SK-N-SH treated with all-trans-retinoic acid at 6 μM for 48 hours (cell line): ENCODE measurements at places on chromosomes 16 and 17.

DNA sequence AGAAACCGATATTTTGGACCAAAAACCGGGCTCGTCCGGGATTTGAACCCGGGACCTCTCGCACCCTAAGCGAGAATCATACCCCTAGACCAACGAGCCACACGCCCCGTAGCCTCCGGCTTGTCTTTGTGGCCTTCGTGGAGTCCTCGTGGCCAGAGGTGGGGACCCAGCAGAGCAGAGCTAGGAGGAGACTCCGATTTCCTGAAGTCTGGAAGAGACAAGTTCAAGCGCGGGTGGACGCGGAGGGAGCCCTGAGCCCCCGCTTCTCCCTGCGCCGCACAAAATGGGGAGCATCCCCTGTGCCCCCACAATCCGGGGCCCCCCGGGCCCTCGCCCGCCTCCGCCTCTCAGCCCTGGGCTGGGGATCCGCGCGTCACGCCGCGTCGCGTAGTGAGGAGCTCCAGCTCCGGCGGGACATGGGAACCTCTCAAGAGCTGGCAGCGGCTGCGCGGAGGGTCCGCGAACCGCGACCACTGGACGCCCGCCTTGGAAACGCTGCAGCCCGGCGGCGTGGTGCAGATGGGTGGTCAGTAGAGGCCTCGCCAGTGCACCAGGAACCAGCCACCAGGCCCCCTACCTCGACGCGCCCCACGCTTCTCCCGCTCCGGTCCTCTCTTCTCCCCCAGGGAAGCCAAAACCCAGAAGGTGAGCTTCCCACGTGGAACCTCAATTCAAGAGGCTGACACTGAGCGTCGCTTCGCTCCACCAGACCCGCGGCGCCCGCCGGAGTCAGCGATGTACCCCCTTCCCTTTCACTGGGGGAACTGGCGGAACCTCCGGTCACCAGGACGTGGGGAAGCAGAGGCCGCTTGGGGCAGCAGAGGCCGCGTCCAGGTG, 5.2 kb upstream of the OR1F1 start:
- peak; percentile 68 for ATAC-seq

- peak; percentile 16; the same call in 1 of the 3 replicates for ATAC-seq
Measured at GRCh38 chr16:64251742-64252141, 870.1 kb downstream of the CDH11 start.

DNA sequence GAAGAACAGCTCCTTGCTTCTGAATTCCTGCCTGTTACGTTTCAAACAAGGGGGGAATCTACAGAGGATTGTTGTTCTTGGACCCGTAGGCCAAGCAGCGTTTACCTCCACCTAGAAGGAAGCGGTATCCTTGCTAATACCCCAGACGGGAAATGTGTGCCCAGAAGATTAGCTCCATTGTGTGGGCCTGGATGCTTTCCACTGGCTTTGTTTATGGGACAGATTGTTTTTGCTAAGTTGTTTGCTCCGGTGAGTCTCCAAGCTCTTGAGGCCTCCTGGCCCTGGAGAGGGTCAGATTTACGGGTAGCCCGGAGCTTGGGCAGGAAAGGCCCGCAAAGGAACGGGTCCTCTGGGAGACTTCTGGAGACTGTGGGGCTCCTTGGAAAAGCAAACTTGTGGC, 28.4 kb upstream of the MRTFB start:
- no peak for ATAC-seq

DNA sequence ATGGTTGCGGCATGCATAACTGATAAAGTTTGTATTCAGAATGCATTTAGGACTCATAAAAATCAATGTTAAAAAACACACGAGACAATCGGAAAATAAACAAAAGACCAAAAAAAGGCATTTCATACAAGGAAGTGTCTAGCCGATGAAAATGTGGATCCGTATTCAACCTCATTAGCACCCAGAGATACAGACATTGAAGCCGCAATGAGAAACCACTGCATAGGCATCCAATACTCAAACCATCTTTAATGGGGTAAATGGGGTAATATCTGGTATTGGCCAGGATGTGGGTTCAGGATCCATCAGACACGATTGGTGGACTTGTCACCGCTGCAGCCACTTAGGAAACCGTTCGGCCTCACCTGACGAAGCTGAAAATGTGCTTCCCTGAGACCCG, 47.4 kb upstream of the ENPP7 start:
- no peak for ATAC-seq

GRCh38 chr17:69012895-69013805, 47.6 kb downstream of the ABCA9 start:
- peak; percentile 81 for ATAC-seq

DNA sequence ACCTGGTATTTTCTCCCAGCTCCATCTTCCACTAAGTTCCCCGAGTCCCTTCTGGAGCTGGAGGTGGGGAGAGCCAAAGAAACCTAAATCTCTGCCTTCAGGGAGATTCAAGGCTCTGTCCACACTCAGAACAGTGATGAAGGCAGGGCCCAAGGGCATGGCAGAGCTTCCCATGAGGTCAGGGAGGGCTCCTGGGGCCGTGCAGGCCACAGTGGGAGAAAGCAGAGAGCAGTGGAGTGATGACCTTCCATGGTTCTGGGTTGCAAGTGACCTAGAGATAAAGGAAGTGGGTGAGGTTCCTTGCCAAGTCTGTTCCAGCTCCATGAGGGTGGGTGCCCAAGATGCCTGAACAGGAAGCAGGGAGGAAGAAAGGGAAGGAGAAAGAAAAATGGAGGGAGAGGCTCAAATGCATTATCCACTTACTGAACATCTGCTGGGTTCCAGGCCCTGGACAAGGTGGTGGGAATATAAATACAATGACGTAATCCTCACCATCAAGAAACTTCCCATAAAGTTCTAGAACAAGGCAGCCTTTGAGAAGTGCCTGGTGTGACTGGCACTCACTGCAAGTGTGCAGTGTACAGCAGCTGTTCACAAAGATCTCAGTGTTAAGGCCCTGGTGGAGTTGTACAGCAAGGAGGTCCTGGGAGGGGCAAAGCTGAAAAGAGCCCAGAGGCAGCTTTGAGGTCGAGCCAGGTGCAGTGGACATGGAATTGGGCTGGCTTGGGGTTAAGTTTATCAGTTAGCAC, 13.3 kb downstream of the TBKBP1 start:
- no peak for ATAC-seq

DNA sequence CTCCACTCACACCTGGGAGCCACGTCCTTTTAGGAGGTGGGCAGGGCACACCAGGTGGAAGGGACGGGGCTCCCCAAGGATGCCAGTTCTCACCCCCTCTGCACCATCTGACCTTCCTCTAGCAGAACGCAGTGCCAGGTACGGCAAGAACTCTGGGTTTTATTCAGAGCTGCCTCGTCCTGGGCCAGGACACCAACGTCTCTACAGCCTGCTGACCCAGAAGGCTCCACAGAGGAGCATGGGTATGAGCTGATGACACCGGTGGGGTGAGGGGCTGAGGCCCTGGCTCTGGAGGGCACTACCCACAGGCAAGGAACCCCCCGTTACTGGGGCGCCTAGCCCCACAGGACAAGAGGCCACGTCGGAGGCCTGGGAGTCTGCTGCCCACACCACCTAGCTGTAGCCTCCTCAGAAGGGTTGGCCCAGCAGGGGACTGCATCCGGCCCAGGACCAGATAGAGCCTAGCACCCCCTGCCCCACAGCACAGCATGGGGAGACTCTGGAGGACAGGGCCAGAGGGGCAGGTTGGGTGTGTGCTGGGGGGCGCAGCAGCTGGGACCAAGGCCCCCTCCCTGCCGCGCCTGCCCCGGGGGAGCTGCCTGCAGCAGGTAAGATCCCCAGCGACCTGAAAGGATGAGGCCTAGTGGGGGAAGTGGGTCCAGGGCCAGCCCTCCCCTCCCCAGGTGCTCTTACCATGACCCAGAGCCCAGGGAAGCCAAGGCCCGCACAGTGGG, 13.9 kb downstream of the BCAR1 start:
- no peak for ATAC-seq

DNA sequence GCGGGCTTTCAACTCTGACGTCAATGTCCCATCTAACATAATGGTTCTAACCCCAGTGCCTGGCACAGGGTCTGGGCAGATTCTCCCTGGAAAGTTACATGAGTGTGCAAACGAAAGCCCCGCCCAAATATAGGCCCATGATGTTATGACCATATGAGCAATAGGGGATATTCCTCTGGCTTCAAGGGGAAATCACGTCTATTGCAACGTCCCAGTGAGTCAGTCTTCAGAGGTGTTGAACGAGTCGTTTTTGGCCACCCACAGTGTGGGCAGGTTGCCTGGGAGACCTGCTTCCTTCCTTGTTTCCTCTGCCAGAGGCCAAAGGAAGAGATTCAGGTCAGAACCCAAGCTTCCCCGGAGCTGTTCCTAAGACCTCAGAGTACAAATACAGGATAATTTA, 30.3 kb downstream of the PIK3R5 start:
- ATAC-seq, result no peak

DNA sequence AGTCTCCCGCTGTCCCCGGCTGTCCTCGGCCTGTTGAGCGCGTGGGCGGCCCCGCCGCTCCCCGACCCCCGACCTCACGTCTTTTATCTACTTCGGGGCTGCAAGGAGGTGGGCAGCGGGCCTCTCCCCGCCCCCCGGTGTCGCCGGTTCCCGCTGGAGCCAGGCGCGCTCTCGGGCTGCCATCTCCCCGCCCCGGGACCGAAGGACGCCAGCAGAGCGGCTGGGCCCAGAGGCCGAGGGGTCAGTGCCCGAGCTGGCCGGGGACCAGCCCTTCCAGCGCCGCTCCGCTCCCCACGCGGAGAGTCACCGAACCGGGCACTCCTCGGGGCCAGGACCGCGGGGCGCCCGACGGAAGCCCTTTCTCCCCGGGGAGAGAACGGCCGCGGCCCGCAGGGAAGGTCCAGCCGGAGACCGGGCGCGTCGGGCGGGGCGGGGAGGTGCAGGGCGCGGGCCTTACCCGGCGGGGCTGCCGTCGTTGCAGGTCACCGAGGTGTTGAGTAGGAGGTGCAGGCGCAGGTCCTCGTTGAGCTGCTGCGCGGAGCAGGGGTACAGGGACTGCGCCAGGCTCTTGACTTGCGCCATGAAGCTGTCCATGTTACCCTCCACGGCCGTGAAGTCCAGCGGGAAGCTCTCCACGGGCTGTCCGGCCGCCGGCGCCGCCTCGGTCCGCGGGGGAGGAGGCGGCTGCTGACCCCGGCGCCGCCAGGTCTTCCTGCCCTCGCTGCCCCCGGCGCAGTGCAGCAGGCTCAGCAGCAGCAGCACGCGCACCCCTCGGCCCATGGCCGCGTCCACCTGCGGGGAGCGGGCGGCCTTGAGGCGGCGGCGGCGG, 643 bp downstream of the NOTUM start:
- no peak for ATAC-seq

DNA sequence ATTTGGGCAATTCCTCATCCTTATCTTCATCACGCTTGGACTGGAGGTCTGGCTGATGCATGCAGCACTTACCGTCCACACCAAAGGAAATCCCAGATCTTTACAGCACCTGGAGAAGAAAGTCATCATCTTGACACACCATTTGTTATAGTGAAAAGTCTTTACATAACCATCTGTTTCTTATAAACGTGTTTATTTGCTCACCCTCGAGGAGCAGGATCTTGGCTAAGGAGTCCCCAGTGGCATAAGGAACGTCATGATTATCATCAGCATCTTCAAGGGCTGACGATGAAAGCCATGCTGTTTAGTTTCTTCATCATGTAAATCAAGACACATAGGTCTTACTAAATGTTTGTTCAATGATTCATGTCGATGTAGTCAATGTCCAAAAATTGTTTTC, 248.8 kb upstream of the ELAC2 start:
- ATAC-seq, result no peak

DNA sequence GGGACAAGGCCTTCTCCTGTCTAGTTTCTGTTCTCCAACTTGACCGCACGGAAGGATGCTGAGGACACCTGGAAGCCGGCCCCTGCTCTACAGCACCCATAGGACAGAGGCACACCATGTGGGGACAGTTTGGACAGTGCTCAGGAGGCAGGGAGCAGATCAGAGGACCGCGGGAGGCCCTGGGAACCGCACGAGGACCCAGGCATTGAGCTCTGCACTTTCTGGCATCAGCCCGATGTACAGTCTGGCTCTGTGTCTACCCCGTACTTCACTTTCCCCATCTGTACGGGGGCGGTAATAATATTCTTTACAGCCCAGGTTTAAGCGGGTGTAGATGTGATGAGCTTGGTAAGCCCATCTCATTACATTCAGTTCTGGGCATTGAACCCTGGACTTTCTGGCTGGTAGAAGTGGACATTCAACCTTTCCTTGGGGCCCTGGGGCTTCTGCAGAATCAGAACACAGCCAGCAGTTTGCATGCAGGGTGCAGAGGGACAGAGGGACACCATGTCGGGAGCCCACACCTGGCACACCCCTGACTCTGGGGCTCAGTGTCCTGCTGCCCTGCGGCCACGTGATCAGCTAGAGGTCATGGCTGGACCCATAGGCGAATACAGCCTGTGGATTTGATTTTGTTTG, 258.7 kb downstream of the SEC14L1 start:
- ATAC-seq, result no peak

- no peak for ATAC-seq
Measured at GRCh38 chr16:66354034-66354909, 12.2 kb upstream of the CDH5 start.

- no peak for ATAC-seq
Measured at GRCh38 chr17:78265121-78265520, 33.7 kb downstream of the TMEM235 start.

DNA sequence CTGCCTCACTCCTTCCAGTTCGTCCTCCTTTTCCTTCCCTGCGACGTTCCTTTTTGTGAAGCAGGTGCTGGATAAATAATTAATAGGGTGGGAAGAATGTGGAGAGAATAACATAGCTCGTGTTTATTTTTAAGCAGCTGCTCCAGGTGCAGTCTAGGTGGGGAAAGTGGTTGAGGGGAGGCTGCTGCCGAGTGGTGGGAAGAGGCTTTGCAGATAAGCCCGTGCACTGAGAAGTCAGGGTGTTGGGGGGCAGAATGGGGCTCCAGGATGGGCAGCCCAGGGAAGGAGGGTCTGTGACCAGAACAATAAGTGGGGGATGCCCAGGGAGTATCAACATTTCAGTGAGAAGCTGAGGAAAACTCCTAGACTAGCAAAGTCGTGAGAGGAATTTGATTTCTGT, 300.5 kb downstream of the CPPED1 start:
- ATAC-seq, result no peak

DNA sequence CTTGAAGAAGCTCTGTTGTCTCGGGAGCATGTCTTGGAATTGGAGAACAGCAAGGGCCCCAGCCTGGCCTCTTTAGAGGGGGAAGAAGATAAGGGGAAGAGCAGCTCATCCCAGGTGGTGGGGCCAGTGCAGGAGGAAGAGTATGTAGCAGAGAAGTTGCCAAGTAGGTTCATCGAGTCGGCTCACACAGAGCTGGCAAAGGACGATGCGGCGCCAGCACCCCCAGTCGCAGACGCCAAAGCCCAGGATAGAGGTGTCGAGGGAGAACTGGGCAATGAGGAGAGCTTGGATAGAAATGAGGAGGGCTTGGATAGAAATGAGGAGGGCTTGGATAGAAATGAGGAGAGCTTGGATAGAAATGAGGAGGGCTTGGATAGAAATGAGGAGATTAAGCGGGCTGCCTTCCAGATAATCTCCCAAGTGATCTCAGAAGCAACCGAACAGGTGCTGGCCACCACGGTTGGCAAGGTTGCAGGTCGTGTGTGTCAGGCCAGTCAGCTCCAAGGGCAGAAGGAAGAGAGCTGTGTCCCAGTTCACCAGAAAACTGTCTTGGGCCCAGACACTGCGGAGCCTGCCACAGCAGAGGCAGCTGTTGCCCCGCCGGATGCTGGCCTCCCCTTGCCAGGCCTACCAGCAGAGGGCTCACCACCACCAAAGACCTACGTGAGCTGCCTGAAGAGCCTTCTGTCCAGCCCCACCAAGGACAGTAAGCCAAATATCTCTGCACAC, 21.2 kb downstream of the AKAP1 start:
- peak; percentile 45 for ATAC-seq

GRCh38 chr17:73060721-73061120, 31.8 kb downstream of the SLC39A11 start:
- ATAC-seq, result no peak
